ENCODE measurements at places on chromosomes 4 and X. TPM values are rescaled to one million over a fixed set of nuclear protein-coding genes. Genes with fewer than 3 reads are reported as not detected.

TRIML2 gene
- 0.14 TPM for total RNA-seq

ADAMTS3 gene
- 3.8 TPM for total RNA-seq

MAGED1 gene
- 147 TPM for total RNA-seq

STARD8 gene
- 1.3 TPM for total RNA-seq

All from smooth muscle cell of bladder (primary cell).